ENCODE measurements at places on chromosomes 3 and 15.

GRCh38 chr3:161737171-161737570, 240.6 kb downstream of the OTOL1 start:
- DNase-seq = no peak

- no peak for DNase-seq
These were observed 247.7 kb upstream of the TTC14 start for GRCh38 chr3:180354214-180354613.

DNA sequence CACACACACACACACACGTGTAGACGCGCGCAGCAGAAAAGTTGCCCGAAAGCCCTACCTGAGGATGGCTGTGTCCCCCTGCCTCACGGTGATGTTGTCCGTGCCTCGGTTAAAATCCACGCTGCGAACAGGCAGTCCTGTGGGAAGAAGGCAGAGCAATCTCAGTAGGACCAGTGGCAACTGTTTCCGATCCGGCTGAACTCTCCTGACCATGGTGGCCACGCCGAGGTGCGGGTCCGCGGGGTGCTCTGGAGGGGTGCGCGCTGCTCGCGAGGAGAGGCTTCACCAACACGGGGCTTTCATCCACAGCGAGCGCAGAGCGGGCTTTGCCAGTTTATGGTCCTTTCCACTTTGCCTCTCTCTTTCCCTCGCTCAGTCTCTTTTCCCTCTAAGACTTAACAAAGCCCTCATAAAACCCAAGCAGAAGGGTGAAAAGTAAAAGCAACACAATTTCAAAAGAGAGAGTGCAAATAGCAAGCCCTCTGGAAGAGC, 422 bp downstream of the LSAMP start:
- no peak for DNase-seq

DNA sequence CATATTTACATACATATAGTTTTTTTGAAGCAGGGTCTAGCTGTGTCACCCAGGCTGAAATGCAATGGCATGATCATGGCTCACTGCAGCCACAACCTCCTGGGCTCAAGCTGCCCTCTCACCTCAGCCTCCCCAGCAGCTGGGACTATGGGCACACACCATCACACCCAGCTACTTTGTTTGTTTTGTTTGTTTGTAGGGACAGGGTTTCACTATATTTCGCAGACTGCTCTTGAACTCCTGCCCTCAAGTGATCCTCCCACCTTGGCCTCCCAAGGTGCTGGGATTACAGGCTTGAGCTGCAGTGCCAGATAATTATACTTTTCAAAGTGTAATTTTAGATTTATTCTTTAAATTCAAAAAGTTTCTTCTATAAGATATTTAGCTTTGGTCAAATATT, 10.2 kb downstream of the GTF2A2 start:
- no peak for DNase-seq
